Activated naive CD8-positive, alpha-beta T cell treated with anti-CD3 and anti-CD28 coated beads, Interleukin-2, amount 50 U/mL, for 16 hours (primary cell): ENCODE measurements at places on chromosomes 1 and 21.

DNA sequence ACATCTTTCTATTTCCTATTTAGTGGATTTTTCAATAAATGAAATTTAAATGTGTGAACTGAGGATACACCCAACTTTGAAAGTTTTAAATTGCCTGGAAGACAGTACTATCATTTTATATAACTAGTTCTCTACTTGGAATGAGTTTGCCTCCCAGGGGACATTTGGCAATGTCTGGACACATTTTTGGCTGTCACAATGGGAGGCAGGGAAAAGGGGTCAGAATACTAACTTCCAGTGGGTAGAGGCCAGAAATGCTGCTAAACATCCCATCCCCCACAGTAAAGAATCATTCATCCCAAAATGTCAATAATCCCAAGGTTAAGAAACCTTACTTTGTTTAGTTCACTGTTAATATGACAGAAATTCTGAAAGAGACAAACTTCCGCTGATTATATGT is 13.2 kb upstream of the NRAS start:
- no peak for DNase-seq

GRCh38 chr1:187759825-187760333 is 931.1 kb downstream of the PLA2G4A start:
- DNase-seq, result no peak

GRCh38 chr1:50278961-50279360 is 144.3 kb downstream of the DMRTA2 start:
- DNase-seq, result no peak

DNA sequence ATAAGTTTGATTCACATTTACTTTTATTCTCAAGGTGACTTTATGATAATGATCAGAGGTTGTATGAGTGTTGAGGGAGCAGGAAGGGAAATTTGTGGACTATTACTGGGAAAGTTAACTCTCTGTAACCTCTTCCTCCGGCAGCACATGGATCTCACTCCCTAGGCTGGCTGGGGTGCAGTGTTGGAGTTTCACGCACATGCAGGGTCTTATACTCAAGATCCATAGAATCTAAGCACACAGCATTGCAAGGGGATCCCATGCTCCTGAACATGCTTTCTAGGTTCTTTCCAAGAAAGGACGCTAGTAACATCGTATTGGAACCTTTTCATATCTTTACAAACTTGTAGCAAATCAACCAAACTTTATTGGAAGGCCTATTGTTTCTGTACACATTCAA is 757.6 kb upstream of the TPTE start:
- no peak for DNase-seq

DNA sequence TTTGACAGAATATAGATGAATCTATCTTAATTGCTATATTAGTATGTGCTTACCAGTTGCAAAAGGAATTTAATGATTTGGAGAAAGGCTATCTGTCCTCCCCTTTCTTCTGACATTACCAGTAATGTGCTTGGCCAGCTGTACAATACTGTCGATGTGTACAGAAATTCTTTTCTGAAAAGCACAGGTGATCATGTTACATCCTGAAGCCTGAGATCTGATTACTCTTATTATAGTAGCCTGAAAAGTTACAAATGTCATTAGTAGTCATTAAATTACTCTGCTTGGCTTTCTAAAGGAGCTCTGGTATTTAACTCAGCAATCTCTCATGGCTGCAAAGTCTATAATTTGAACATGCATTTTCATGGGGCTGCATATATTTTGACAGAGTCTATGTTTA is 209.8 kb downstream of the PTPRC start:
- DNase-seq, result no peak

- no peak for DNase-seq
Measured at GRCh38 chr1:155962599-155963211, 15.6 kb downstream of the ARHGEF2 start.

GRCh38 chr1:168000656-168001055 is 63.8 kb upstream of the MPC2 start:
- DNase-seq, result no peak

- no peak for DNase-seq
Measured at GRCh38 chr1:165697491-165697880, 876 bp downstream of the ALDH9A1 start.

GRCh38 chr1:220680085-220680687 is 10.0 kb upstream of the C1orf115 start:
- no peak for DNase-seq

DNA sequence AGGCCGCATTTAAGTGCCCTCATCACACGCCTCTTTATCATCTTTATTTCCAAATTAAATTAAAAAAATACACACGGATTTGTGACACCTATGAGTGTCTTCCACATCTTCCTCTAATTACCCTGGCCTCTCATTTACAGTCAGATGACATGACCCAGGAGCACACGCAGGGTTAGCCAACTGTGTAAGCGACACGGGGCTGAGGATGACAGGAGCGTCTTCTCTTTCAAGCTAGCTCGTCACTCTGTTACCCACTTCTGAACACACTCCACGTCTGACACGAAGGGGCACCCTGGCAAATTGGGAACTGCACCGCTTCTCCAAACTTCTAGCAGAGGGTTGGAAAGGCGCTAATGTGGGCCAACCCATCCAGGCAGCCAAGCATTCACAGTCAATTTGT is 112.1 kb downstream of the SMYD2 start:
- DNase-seq, result no peak

DNA sequence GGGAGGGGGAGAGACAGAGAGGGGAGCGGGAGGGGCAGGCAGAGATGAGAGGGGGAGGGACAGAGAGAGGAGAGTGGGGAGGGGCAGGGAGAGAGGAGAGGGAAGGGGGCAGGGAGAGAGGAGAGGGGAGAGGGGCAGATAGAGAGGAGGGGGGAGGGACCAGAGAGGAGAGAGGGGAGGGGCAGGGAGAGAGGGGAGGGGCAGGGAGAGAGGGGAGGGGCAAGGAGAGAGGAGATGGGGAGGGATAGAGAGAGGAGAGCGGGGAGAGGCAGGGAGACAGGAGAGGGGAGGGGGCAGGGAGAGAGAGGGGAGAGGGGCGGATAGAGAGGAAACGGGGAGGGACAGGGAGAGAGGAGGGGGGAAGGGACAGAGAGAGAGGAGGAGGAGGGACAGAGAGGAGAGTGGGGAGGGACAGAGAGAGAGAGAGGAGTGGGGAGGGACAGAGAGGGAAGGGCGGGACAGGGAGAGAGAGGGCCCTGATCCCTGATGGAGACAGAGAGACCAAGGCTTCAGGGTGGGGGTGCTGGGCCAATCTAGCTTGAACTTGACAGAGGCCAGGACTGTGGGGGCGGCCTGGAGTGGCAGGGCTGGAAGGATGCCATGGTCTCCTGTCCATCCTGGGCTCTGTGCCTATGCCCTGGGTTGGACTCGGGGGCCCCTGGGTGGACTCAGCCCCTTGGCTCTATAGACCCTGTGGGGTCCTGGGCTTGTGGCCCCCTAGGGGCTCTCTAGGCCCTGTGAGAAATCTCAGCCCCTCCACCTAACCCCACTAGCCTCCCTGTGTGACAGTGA is 43.6 kb downstream of the DMRTB1 start:
- no peak for DNase-seq

GRCh38 chr1:161185282-161185682 is 8.0 kb upstream of the B4GALT3 start:
- no peak for DNase-seq

DNA sequence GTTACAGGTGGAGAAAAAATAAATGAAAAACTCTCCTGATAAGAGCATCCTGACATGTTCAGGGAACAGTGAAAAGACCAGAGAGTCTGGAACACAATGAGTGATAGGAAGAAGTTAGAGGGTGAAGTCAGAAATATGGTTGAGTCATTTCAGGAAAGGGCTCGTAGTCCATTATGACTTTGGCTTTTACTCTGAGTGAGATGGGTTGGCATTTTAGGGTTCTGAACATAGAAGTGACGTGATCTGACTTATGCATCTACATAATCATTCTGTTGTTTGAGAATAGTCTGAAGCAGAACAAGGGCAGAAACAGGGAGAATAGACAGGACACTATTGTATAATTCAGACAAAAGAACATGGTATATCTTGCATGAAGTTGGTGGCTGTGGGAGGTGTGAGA is 5.8 kb downstream of the HMCN1 start:
- DNase-seq, result no peak

GRCh38 chr1:222095606-222096475 is 354.0 kb upstream of the DUSP10 start:
- no peak for DNase-seq

GRCh38 chr1:61477301-61477700 is 247.6 kb downstream of the TM2D1 start:
- DNase-seq, result no peak

GRCh38 chr1:62588000-62588399 is 9.3 kb upstream of the ANGPTL3 start:
- no peak for DNase-seq

DNA sequence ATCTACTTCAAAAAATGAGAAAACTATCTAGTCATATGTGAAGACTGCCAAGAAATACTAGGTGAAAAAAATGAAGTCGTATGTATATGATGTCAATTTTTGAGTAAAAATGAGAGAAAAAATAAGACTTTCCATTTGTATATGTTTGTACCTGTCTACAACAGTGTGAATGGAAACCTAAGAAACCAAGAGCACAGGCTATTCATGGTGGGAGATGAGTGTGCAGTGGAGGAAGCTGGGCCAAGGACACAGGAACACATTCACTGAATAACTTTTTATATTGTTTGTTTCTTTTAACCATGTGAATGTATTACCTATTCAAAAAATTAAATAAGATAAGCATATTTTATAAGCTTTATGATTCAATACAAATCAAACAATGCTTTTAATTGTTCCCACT is 67.0 kb downstream of the ERO1B start:
- DNase-seq, result no peak

DNA sequence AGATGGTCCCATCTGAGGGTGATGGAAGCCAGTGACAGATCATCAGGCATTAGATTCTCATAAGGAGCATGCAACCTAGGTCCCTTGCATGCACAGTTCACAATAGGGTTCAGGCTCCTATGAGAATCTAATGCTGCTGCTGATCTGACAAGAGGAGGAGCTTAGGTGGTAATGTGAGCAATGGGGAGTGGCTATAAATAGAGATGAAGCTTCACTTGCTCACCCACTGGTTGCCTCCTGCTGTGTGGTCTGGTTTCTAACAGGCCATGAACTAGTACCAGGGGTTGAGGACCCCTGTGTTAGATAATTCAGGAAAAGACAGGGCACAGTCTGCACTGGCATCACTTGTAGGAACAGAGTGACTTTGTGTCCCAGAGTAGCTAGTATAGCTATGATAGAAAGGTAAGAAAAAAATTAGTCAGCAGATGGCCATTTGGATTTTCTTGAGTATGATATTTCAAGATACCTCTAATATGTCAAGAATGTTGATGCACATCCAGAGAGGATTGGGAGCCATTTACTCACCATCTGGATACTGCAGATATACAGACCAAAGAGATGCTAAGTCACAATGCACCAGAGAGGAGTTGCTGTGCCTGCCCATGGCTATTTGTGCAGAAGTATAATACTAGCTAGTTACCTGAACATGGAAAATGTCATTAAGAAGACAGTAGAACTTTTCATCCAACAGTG is 53.6 kb downstream of the ADCY10 start:
- DNase-seq, result no peak

GRCh38 chr1:170592591-170593111 is 60.7 kb downstream of the GORAB start:
- no peak for DNase-seq

DNA sequence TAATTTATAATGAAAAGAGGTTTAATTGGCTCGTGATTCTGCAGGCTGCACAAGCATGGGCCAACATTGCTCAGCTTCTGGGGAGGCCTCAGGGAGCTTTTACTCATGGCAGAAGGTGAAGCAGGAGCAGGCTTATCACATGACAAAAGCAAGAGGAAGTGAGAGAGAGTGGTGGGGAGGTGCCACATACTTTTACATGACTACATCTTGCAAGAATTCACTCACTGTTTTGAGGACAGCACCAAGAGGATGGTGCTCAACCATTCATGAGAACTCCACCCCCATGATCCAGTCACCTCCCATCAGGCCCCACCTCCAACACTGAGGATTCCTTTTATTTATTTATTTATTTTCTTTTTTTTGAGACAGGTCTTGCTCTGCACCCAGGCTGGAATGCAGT is 5.5 kb upstream of the PLEKHM2 start:
- no peak for DNase-seq

- no peak for DNase-seq
Measured at GRCh38 chr1:246295968-246296367, 211.1 kb downstream of the SMYD3 start.

DNA sequence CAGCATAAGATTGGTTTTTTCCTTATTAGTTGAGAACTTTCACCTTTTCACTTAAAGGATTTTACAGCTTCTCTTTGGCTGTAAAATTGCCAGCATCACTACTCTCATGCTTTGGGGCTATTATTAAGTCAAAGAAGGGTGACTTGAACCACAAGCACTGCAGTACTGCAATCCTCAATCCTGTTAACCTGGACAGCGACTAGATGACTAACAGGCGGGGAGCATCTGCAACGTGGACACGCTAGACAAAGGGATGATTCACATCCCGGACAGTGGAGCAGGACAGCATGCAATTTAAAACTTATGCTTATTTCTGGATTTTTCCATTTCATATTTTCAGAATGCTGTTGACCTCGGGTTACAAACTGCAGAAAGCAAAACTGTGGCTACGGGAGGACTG is 8.1 kb downstream of the ARV1 start:
- no peak for DNase-seq

DNA sequence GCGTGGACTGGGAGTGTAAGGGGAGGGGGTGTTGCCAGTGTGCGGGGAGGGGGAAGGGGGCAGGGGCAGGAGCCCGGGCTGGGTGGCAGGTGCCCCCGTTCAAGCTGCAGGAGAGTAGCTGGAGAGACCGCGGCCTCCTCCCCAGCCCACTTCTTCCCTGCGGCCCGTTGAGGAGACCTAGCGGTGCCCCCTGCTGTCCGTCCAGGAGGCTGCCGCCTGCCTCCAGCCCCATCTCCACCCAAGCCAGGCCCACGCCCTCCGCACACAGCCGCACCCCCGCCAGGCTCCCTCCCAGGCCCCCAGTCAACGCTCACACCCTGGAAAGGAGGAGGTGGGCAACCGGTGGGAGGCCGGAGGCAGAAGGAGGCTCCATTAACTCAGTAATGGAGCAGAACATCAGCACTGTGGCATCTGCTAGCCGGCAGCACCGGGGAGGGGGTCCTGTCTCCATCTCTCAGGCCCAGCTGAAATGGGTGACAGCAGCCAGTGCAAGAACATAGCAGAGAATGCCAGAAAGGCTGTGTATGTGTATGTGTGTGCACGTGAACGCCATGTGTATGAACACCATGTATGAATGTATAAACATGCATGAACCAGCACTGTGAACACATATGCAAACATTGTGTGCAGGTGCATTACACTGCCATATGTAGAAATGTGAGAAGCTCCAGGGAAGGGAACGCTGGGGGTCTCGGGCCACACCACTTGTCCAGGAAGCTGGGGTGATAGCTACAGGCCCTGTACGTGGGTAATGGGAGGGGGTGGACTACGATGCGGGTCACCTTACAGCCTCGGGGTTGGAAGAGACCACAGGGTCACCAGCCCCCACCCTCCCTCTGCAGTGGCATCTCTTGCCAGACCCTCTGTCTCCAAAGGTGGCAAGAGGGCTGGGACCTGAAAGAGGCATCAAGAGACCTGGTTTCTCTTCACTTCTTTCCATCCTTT is 84.6 kb downstream of the SYT2 start:
- DNase-seq, result no peak

GRCh38 chr1:239816081-239816782 is 275.5 kb upstream of the FMN2 start:
- DNase-seq, result no peak
